ENCODE measurements at places on chromosomes 5 and 9.

GRCh38 chr5:168390491-168390890 is 95.8 kb upstream of the RARS1 start:
- no peak for DNase-seq

DNA sequence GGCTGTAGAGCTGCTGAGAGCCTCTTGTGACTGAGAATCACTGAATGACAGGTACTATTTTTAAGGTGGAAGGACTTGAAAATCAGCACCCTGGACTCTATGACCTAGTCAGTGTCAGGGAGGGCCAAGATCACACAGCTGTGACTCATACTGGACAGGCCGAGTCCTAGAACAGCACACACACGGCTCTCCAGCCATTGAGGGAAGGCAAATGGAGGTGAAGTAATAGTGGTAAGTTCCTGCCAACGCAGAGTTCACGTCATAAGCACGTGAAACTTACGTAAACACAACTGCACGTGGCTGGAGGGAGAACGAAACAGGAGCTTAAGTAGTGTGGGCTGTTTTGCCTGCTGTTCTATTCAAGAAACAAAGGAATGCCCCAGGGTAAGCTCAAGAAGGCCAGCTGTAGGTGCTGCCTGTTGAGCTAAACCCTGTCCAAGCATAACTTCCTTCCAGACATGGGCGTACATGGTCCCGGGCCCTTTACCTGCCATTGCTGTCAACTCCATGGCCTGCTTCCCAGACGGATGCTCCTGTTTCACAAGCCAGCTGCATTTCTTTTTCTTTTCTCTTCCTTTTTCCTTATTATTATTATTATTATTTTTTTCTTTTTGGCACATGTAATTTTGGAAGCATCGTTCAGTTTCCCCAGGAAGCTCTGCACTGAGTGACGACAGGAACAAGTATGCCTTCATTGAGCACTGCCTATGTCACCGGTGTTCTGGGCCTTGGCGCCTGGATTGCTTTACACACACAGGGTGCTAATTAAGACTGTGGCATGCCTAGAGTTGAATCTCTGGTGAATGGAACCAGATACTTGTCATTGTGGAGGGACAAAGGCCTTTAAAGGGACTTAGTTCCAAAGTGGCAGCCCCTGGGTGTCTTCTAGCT is 10.2 kb upstream of the LCP2 start:
- no peak for DNase-seq

GRCh38 chr5:107969847-107970246 is 299.1 kb upstream of the EFNA5 start:
- DNase-seq = no peak

DNA sequence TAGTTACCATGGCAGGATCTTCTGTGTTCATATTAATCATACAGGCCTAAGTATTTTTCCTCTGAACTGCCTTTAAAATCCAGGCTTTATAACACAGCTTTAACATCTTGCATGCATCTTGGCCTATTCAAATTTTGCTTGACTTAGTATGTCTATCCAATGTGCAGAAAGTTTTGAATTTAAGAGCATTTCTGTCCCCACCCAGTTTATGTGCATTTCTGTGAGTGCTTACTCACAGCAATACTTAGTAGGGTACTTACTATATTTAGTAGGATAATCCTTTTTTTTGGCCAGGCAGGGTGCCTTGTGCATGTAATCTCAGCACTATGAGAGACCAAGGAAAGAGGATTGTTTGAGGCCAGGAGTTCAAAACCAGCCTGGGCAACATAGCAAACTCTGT is 18.0 kb downstream of the UHRF2 start:
- DNase-seq = no peak

DNA sequence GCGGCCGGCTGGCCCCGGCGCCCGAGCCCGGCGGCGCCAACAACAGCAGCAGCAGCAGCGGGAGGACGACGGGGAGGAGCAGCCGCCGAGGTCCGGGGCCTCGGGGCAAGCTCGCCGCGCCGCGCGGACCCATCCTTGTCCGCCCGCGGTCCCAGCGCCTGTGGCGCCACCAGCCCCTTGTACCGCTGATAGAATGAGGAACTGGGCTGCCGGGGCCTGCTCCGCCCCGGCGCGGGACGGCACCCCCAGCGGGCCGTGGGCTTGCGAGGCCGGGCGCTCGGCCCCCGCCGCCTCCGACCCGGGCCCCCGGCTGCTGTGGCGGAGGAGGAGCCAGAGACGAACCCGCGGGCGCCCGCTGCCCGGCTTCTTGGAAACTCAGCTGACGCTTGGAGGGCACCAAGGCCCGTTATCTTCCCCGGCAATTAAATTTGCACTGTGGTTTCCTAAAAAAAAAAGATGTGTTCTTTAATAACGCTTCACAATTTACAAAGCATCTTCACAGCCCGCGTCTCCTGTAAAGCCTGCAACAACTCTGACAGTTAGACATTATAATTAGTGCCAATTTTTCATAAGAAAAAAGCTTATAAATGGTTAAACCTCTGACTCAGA is at the start of gene ARSB:
Gene ARSB (minus strand): TSS at position 195 of the 609 bp plus-strand sequence. CDS start 62 bp downstream, at position 133.
- DNase-seq = peak; percentile 70

DNA sequence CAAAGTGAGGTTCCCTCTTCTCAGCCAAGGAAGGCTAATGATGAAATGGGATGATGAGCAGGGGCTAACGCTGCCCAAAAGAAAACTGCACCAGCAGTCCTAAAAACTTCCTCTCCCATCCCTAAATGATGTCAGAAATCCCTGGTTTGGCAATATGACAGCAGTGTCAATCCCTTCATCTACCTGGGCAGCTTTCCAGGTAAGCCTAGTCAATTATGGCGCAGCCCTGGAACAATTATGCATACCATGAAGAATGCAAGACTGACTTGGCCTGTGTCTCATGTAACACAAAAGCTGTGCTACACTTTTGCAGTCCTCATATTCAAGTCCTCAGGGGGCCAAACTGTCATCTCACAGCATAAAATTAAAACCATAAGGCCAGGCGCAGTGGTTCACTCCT is 7.0 kb downstream of the DMGDH start:
- no peak for DNase-seq

DNA sequence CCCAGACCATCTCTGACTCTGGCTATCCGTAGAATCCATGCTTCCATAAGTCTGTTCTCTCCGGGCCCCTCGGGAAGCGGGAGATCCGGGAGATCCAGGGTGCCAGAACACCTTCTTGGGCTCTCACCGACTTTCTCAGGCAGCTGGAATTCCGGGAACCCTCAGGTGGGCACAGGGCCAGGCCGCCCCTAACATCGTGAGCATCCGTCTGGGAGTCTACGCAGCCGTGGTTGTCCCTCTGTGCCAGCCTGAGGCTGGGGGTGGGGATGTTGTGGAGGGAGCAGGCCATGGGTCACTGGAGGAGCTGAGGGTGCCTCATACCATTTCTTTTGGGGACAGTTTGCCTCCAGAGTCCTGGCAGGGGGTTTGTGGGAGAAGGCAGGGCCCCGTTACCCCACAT is 92.3 kb upstream of the COL5A1 start:
- DNase-seq = no peak

DNA sequence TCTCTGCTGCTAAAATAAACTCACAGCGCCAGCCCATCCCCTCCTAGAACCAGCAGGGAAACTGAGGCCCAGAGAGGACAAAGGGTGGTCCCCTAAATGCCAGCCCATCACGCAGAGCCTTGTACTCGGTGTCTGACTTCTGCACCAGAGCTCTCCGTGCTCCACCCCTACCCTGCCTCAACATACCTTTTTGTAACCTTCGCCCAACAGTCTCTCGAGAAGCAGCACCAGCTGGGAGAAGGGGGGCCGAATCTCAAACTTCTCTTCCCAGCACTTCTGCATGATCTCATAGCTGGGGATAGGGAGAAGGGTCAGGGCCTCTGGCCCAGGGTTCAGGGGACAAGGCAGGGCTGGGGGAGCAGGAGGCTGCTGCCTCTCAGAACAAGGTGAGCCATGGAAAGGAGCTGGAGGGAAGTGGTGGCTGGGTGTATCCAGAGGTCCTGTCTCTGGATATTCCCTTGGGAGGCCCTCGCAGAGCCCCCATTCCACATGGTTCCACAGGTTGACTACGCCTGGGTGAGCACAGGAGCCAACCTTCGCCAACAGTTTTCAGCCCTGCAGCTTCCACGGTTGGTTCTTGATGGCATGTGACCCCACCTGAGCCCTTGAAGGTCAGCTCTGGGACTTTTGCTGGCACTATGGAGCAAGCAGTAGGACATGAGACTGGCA is 32.3 kb upstream of the CSF1R start:
- no peak for DNase-seq

GRCh38 chr5:89908876-89909275 is 500.7 kb downstream of the CETN3 start:
- no peak for DNase-seq

- no peak for DNase-seq
Measured at GRCh38 chr5:149496166-149496565, 55.1 kb downstream of the CSNK1A1 start.

DNA sequence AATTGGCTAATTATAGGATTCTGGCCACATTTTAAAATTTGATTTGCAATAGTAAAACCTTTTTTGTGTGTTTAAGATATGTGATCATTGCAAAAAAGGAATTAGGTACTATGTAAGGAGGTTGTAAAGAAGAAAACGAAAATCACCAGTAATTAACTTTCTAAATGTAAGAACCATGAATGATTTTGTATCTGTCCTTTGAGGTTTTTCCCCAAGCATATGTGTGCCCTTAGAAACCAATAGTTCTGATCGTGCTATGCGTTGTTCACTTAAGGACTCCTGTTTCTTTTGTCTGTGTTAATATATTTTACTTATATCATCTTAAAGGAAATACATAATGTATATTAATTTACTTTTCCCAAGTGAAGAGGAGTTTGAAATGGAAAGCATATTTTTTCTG is 410.2 kb downstream of the PSAT1 start:
- no peak for DNase-seq

GRCh38 chr5:65728218-65728617 is 6.2 kb downstream of the NLN start:
- DNase-seq = no peak

- DNase-seq = no peak
Measured at GRCh38 chr5:6767481-6768063, 54.3 kb downstream of the TENT4A start.

DNA sequence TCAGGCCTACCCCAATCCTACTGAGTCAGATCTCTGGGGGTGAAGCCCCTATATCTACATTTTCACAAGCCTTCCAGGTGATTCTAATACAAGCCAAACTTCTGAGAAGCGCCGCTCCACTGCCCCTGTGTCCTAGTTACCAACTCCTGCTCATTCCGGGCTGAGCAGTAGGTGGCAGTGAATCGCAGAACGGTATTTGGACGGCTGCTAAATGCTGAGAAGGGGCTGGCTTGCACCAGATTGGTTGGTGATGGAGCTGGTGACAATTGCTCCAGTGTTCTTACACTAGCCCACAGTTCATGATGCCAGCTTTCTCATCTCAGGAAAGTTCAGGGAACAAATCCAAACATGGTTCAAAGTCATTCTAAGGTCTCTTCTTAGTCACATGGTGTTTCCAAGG is 31.1 kb upstream of the FGF1 start:
- DNase-seq = peak; percentile 43

DNA sequence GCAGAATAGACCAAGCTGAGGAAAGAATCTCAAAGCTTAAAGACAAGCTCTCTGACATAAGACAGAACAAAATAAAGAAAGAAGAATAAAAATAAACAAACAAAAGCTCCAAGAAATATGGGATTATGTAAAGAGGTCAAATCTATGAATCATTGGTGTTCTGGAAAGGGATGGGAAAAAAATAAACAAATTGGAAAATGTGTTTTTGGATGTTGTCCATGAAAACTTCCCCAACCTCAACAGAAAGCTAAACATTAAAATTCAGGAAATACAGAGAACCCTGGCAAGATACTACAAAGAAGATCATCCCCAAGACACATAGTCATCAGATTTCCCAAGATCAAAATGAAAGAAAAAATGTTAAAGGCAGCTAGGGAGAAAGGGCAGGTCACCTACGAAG is 662.0 kb upstream of the CDH18 start:
- no peak for DNase-seq

DNA sequence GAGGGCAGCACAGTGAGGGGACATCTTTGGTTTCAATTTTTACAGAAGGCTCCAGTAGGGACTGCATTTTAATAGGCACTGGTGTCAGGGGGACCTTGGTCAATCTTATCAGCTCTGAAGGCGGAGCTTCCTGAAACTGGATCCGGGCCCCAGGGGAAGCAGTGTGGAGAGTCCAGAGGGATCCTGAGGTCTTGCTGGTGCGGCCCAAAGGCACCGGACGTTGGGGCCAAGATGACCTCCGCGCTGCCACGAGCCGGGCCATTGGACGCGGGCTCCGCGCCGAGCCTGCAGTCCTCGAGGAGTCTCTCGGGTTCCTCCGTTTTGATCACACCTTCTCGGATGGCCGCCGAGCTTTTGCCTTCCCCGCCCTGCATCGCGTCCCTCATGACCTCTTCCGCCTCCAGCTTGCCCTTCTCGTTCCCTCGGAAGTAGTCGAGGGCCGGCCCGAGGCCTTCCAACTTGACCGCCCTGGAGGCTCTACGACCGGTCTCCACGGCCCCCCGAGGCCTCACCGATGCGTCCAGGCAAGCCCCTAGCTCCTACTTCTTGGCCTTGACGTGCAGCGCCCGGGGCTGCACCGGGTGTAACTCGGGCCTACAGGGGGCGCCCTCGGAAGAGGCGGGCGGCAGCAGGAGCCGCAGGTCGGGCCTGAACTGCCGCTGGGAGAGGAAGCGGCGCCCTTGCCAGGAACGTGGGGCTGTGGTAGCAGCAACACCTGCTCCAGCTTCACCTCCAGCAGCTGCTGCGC is 18.8 kb downstream of the C5orf52 start:
- DNase-seq = peak; percentile 38

- peak; percentile 82 for DNase-seq
Measured at GRCh38 chr5:179679014-179679674, 1.7 kb downstream of the CBY3 start.

DNA sequence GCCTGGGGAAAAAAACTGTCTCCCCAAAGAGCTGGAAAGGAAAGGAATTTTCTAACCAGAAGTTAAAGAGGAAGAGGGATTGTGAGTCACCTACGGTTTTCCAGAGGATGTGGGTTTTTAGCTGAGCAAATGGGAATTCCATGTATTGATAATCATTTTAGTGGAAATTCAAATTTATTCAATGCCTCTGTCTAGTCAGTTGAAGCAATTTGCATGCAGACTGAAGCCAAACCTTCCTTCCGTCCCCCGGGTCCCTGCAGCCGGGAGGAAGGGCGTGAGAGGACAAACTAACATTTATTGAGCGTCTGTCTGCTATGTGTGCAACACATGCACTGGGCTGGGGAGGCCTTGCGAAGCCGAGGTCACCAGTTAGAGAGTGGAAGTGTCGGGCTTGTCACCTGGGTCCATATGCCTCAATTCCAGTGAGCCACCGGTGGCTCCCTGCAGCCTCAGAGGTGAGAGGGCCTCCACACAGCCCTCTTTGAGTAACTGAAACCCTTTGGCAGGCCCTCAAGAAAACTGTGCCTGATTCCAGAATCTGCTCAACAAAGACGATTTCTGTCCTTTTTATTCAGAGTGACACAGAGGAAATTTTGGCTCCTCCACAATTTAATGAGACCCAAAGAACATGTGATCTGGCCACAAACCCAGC is 70.3 kb downstream of the COL27A1 start:
- no peak for DNase-seq
